Hematopoietic multipotent progenitor cell treated with erythropoietin and hydrocortisone succinate and interleukin-3 and kit ligand, for 6 days (in vitro differentiated cells): ENCODE measurements at places on chromosomes 5 and 9.

DNA sequence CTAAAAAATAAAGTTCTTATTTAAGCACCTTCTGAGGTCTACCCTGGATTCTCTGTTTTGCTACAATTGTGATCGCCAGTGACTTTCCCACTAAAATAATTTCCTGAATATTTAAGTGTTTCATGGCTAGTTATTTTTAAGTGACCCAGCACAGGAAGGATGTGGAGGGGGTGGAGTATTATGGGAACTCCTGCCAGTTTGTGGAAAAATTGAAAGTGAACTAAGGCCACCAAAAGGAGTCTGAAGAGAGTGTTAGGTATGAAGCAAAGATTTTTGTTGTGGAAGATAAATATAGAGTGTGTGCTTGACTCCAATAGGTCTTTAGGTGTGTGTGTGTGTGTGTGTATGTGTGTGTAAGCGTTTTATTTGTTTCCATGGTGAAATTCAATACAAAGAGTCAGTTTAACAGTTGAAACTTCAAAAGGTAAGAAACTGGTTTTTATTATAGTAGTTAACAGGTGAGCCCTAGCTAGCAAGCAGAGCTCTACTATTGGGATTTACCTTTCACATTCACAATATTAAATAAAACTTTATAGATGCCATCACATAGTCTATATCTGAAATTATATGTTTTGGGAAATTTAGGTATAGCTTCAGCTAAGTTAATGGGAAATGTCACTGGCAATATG, 25.6 kb downstream of the RASGRF2 start:
- no peak for DNase-seq

DNA sequence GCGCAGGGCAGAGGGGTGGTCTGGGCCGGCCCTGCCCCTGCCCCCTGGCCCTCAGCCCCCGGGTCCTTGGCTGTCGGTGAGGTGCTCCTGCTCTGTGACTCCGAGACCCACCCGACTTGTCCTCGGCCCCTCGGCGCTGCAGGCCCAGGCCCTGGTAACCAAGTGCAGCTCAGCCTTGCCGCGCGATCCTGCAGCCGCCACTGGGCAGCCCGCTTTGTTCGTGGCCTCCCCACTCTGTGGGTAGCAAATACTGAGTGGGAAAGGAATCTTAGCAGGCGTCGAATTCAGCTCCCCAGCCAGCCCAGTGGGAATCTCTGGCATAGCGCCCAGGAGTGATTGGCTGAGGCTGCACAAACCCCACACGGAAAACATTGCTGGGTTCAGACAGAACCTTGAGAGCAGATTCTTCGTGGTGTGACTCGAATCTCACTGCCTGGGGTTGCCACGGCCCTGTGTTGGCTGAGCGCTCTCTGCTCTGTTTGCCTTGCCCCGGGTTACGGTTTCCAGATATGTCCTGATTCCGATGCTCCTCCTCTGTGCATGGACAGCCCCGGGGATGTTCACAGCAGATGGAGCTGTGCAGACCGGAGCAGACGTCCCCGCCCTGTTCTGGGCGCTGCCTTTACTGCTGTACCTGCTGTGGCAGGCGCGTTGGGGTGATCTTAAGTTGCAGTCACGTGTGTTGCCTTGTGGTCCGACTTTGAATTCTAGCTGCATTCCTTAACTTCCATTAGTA, 13.4 kb upstream of the EXOC3 start:
- no peak for DNase-seq

- DNase-seq: no peak
Observed at GRCh38 chr9:37053684-37054362, 19.8 kb upstream of the PAX5 start.

- DNase-seq: no peak
Observed at GRCh38 chr5:83048277-83048676, 28.9 kb downstream of the TMEM167A start.

GRCh38 chr9:36888551-36888950, 145.5 kb downstream of the PAX5 start:
- no peak for DNase-seq

GRCh38 chr5:157004893-157005551, 42.0 kb upstream of the TIMD4 start:
- no peak for DNase-seq

GRCh38 chr5:119385136-119385535, 29.3 kb downstream of the TNFAIP8 start:
- DNase-seq: no peak
